ENCODE measurements at places on chromosomes 5 and 9.

GRCh38 chr5:74542482-74542881 is 98.0 kb downstream of the ENC1 start:
- DNase-seq, result no peak

GRCh38 chr5:133848341-133848811 is 120.0 kb downstream of the C5orf15 start:
- DNase-seq, result no peak

GRCh38 chr5:137442660-137443059 is 56.5 kb downstream of the SPOCK1 start:
- DNase-seq, result no peak

- no peak for DNase-seq
Observed at GRCh38 chr5:167725264-167725663, 566.2 kb upstream of the WWC1 start.

- no peak for DNase-seq
Observed at GRCh38 chr9:128809831-128810230, 8.5 kb upstream of the ENDOG start.

- DNase-seq, result no peak
Observed at GRCh38 chr5:39674209-39675082, 249.7 kb upstream of the DAB2 start.

DNA sequence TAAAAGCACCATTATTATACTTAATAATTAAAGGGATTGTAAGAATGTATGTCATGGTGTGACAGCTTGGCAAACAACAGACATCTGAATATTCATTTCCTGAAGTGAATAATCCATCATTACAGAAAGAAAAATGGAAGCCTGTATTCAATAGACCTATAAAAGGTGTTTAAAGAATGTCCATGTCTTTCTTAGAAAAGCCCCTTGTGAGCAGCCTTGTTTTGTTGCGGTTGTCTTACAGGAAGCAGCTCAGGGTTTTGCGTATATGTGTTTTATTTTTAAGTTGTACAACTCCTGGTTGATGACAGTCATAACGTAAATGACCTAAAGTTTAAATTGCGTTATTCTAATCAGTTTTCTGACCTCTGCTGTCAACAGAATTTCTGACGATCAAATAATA is 53.8 kb downstream of the CAST start:
- no peak for DNase-seq

DNA sequence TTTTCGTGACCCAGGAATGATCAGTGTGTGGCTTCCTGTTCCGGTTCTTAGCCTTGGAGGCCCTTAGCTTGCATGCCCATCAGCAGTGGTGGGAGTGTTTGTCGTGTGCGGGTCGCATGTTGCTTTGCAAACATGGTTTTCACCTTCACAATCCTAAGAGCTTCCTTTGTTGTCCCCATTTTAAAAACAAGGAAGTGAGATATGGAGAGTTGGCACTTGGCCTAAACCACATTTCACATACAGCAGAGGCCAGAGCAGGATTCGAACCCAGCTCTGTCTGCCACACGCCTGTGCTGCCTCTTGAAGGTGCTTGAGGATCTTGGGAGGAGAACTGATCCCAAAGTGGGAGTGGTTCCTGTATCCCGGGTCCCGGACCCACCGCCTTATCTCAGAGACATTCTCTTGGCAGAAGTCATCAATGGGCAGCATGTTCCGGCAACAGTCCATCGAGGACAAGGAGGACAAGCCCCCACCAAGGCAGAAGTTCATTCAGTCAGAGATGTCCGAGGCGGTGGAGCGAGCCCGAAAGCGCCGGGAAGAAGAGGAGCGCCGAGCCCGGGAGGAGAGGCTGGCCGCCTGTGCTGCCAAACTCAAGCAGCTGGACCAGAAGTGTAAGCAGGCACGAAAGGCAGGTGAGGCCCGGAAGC is 38.2 kb upstream of the POMT1 start:
- DNase-seq, result no peak

Data from vagina (tissue), 2 donors.